ENCODE measurements at places on chromosomes 2 and 18.

GRCh38 chr2:240468303-240469238 is 33.1 kb downstream of the GPC1 start:
- peak; percentile 22 for DNase-seq

DNA sequence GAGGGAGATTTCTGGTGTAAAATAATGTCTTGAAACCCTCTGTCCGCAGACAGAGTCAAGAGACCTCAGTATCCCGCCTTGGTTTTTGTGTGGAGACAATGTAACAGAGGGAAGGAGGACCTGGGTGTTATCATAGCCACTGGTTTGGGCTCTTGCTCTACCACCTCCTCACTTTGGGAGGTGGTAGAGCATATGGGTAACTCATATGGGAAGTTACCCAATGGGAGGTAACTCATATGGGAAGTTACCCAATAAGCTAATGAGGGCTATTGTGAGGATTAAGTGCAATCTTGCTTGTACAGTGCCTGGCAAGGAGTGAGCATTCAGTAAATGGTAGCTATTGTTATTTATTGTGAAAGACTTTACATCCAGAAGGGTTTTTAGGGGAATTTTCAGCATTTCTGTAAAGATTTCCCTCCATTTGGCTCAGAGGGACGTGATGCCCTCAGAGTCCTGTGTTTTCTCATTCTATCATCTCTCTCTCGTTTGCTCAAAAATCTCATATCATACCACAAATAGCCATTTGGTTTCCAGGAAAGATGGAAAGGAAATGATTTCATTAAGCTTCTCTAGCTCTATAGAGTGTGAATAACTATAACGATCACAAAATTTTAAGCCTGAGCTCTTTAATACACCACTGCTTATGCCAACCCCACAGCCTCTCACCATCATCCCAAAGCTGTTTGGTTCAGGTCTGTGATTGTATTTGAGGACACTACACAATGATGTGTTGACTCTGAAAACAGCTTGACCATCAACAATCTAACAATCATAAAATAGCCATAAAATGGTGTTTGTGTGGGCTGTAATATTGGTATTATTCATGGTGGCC is 307.7 kb downstream of the STK39 start:
- no peak for DNase-seq

DNA sequence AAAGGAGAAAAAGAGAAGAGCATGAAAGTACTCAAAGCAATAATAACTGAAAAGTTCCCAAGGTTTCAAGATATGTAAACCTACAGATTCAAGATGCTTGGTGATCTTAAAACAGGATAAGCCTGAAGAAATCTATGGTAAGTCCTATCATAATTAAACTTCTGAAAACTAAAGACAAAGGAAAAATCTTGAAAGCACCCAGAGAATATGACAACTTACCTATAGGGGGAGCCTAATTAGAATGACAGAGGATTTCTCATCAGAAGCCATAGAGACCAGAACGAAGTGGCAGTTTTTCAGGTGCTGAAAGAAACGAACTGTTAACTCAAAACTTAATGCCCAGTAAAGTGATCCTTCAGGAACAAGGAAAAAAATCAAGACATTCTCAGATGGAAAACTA is 59.7 kb downstream of the XDH start:
- DNase-seq, result no peak

- no peak for DNase-seq
Measured at GRCh38 chr2:70570041-70570661, 16.5 kb upstream of the TGFA start.

- DNase-seq, result no peak
Measured at GRCh38 chr18:11972371-11973174, 8.7 kb upstream of the IMPA2 start.

- DNase-seq, result no peak
Measured at GRCh38 chr2:170821531-170822289, 5.0 kb downstream of the GAD1 start.

DNA sequence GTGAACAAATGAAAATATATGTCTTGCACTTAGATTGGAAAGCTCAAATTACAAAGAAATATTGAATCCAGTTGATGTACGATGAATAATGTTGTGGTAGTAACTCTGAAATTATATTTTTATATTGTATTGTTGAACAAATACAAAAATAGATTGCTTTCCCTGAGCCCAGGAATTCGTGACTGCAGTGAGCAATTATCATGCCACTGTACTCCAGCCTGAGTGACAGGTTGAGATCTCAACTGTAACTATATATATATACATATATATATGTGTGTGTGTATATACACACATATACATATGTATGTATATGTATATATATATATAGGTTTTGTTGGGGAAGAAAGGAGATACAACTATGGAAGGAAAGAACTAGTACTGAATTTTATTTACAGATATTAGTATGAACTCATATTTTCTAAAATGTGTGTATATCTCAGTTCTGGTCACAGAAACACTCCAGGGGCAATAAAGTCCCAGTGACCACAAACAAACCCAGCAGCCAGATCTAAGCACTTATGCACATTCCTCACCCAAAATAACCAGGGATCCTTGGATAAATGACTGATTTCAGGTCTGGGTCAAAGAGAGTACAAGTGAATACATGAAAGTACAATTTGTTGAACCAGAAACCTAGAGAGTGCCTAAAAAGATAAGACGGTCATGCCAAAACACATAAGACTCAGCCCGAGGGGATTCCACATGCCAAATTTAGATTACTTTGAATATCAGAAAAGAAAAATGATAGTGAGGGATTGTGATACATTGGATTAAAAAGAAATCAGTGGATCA is 146.3 kb downstream of the TMX3 start:
- DNase-seq, result no peak

GRCh38 chr2:19408592-19408991 is 50.2 kb upstream of the OSR1 start:
- no peak for DNase-seq

DNA sequence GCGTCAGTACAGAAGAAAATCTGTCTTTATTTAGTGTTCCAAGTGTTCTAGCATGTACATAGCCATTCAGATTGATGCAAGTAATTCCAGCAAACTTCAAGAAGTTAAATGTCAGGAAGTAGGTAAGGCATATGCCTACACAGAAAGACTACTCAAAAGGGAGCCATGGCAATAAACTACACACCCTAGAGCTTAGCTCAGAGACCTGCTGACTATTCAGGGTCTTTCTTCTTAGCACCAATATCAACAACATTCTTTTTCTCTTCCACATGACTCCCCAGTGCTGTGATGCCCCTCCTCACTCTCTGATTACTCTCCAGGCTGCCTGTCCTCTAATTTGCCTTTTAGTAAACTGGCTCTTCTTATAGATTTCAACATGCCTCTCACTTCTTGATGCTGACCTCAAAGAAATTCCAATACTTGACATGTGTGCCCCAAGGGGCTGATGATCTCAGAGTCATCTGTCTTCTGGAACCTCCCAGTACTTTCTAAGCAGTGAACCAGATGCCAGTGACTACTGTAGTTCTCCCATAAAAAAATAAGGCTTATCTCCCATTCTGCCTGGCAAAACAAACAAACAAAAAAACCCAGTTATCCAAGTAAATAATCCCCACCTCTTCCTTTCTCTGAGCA is 909.2 kb upstream of the FANCL start:
- DNase-seq, result no peak

DNA sequence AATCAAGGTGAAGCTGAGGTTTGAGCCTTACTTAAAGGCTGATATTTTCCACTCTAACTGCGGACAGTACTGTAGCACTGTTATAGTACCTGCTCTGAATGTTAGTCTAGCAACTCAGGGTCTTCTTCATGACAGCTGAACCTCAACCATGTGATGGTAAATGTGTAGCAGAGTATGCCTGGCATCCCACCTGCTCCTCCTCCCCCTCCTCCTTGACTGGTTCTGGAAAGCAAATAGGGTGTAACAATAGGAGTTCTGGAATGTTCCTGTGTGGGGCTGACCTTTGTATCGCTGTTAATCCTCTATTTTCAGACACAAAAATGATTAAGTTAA is 447 bp upstream of the CCL20 start:
- DNase-seq, result no peak

GRCh38 chr2:65316072-65316471 is 88.4 kb downstream of the ACTR2 start:
- no peak for DNase-seq

DNA sequence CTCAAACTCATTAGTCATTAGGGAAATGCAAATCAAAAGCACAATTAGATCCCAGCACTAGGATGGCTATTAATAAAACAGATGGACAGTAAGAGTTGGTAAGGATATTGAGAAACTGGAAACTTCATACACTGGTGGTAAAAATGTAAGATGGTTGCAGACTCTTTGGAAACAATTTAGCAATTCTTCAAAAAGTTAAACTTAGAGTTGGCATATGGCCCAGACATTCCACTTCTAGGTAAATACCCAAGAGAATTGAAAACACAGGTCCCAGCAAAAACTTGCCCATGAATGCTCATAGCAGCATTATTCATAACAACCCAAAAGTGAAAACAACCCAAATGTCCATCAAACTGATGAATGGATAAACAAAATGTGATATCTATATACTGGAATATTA is 84.9 kb upstream of the ZFP36L2 start:
- DNase-seq, result no peak

DNA sequence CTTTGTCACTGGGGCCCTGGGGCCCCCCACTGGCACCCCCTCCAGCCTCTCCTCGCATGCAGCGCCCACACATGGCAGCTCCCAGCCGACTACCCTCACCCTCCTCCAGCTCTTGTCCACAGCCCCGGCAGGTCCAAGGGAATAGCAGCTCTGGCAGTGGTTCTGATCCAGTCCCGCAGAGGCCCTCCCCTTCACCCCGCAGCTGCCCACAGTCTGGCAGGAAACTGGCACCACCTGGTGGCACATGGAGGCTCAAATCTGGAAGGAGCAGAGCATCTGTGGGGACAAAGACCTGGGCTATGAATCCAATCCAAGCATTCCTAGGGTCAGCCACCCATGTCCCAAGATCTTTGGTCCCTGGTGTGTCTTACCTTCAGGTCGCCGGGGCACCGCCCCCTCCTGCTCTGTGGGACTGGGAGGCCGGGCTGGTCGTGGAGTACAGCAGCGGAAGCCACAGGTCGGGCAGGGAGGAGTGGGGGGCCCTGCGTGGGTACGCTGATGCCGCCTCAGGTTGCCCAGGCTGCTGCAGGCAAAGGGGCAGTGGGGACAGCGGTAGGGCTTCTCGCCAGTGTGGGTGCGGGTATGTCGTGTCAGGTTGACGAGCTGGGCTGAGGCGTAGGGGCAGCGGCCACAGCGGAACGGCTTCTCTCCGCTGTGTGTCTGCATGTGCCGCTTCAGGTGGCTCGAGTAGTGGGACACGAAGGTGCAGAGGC is 2.3 kb downstream of the ZNF513 start:
- no peak for DNase-seq

GRCh38 chr18:58635891-58636290 is 7.0 kb upstream of the ALPK2 start:
- DNase-seq, result no peak

GRCh38 chr18:80076379-80076778 is 32.7 kb upstream of the ADNP2 start:
- DNase-seq, result no peak

- DNase-seq, result no peak
Measured at GRCh38 chr18:47501946-47502345, 250.5 kb upstream of the SKOR2 start.

DNA sequence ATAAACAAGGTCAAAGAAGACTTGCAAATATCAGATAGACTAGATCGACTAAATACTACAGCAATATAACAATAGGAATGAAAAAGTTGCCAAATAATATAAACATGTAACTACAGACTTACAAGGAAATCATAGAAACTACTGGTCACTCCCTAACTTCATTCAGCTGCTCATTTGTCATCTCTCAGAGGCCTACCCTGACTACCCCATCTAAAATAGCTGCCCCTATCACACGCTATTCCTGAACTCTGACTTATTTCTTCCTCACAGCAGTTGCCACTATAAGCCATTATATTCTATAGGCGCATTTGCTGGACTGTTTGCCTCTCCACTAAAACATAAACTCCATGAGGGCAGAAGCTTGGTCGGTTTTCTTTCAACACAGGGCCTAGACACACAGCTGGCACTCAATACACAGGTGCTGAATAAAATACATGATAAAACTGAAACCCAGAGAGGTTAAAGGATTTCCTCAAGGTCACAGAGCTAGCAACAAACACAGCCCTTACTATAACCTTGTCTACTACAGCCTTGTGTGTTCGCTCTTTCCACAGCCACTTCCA is 1.8 kb downstream of the STRN start:
- DNase-seq, result no peak

- DNase-seq, result no peak
Measured at GRCh38 chr18:31417850-31418249, 29.7 kb upstream of the DSG3 start.

- no peak for DNase-seq
Measured at GRCh38 chr2:168939918-168940317, 38.8 kb downstream of the G6PC2 start.

DNA sequence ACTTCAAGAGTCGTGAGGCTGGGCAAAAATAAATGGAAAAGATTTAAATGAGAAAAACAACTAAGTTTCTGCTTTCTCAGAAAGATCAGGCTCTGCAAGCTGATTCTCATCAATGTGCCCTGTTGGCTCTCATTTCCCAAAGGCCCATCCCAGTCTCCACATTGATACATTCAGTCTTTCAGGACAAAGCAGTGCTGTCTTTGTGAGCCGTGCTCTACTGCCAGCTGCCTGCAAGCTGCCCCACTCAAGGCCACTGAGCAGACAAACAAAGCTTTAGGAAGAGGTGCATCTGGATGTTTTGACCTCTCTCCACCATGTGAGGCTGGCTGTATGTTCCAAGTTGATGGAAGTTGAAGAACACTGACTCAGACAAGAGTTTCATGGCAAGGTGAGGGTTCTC is 48.8 kb downstream of the FSHR start:
- no peak for DNase-seq

DNA sequence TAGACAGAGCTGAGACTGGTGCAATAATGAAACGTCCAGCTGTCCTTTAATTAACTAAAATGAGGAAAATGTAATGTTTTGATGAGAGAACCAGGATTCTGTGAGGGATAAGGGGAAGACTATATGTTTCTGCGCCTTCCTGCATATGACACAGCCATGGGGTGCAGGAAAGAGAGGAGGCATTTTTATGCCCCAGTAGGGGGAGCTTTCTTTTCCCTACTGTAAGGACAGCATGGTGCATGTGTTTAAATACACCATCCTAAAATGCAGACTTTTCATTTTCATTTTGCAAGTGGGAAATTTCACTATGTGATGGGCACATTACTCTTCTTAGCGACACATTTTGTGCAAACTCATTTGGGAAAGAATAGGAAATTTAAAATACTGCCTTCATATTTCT is 446.1 kb downstream of the ARHGAP15 start:
- no peak for DNase-seq

DNA sequence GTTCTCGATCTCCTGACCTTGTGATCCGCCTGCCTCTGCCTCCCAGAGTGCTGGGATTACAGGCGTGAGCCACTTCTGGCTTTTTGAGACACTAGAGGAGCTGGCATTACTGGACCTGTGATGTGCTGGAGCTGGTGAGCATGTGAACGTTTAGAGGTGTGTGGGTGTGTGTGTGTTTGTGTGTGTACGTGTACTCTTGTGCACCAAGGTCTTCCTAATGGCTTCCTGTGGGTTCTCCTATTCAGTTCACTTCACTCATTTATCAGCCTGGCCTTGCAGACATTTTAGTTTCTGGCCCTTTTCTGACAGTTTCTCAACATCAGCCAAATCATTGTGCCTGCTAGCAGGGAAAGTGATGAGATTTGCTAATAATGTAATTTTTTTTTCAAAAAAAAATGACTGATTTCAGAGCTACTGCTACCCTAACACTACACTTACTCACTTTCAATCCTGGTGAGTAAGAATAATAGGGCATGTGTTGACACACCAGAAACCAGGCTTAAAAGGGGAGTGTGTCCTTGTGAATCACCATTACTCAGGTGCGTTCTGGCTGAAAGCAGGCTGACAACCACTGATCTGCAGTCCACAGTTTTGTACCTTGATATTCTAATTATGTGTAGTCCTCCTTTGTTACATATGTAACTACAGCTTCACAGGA is 41.0 kb upstream of the ACTR3 start:
- DNase-seq, result peak; percentile 44

Measured in stimulated activated CD8-positive, alpha-beta memory T cell treated with anti-CD3 and anti-CD28 coated beads, Interleukin-4, amount 100 ng/mL, for 48 hours (primary cell).